Skin of body (tissue), 3 donors: ENCODE measurements at places on chromosomes 1 and 21.
A peak's percentile ranks its signal among the peaks of the same experiment; 100 is the strongest.

DNA sequence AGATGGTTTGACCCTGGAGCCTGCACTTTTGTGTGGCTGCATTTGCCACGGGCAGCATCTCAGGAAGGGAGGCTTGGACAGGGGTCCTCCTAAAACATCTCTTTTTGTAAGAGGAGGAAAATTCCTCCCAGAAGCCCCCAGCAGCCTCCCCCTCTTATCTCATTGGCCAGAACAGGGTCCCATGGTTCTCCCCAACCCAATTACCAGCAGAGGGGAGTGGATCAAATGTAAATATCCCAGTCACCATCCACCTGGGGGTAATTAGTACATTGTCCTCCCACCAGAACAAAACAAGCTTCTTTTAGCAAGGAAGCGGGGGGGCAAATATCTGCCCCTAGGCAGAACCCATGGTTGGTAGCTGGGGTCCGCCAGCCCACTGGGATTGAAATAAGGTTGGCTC is 44.7 kb upstream of the TENT5B start:
- no peak for DNase-seq

DNA sequence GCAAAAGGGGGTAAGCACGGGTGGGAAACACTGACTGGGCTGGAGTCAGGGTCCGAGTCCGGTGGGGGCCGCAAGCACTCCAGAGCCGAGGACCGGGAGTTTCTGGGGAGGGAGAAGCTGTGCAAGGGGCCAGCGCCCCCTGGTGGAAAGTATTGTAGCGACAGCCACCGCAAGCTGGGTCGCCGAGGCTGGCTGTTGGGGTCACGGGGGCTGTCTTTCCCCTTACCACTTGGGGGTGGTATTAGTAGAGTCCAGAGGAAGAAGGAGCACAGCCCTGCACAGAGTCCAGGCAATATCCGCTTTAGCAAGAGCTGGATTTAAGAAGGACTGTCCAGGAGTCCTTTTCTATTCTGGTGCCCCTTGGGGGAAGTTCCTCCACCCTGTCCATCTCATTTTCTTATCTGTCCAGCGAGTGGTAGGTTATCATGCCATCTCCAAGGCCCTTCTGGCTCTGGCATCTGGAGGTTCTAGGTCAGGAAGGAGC is 17.9 kb upstream of the ETV3 start:
- no peak for DNase-seq

- no peak for DNase-seq
Measured at GRCh38 chr1:93665015-93665414, 16.6 kb downstream of the BCAR3 start.

GRCh38 chr1:100622037-100622436 is 84.1 kb downstream of the GPR88 start:
- peak; percentile 24 for DNase-seq

DNA sequence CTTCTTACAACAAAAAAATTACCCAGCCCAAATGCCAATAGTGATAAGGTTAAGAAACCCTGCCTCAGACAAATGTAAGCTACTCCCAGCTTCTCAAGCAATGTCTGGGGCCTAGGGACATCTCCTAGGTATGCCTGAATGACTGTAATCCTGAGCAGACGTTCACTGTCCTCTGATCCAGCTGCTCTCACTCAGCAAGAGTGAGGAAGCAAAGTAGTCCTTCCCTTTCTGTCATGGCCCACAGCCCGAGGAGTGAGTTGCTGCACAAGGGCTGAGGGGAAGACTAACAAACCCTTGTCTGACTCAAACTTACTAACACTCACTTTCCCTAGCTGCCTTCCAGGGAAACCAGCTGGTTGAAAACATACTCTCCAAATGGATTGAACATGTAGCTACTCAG is 124.9 kb upstream of the TNFSF4 start:
- no peak for DNase-seq

DNA sequence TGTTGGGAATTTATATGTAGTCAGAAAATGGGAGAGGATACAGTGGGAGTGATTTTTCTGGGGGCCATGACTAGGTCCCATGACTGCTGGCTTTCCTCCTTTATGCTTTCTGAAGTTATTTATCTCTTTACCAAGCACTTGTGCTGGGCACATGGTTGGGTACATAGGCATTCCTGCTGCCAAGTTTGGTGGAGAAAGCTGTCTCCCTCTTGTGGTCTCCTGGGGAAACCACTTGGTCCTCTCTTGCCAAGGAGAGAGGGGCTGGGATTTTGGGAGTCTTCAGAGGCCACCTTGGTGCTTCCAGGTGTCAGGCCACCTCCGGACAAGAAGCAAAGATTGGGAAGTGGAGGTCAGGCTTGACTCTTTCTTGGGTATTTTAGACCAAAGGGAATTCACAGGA is 120.2 kb upstream of the KCNE2 start:
- no peak for DNase-seq

DNA sequence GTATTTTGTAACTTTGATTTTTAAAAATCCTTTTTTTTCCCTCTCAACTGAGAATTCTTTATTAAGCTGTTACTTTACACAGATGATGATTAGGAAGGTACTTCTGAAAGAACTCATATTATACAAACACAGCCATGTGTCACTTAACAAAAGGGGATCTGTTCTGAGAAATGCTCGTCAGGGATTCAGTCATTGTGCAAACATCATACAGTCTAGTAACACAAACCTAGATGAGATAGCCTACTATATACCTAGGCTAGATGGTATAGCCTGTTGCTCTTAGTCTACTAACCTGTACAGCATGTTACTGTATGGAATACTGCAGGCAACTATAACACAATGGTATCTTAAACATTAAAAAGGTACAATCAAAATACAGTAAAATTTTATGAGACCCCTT is 24.9 kb downstream of the AHCTF1 start:
- DNase-seq, result no peak

- DNase-seq, result no peak
Measured at GRCh38 chr1:8595332-8595731, 222.1 kb downstream of the RERE start.

DNA sequence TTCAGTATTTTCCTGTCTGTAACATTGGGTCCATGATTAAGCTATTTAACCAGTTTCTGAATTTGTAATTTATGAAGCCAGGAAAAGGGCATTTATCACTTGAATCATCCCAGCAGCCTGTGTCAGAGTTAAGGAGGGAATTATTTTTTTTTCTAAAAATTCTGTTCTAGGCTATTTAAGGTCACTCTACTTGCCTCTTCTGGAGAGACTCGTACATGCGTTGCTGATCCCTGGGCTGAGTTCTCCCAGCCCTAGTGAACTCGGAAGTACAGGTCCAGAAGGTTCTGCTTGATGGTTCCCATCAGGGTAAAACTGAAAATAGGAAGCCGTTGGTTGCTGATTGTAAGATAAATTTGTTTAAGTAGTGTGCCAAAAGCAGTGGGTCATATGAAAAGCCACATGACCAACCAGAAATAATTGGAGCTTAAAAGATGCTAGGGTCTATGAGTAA is 90.7 kb downstream of the GPR88 start:
- no peak for DNase-seq

- no peak for DNase-seq
Measured at GRCh38 chr1:109821831-109822745, 58.4 kb upstream of the EPS8L3 start.

DNA sequence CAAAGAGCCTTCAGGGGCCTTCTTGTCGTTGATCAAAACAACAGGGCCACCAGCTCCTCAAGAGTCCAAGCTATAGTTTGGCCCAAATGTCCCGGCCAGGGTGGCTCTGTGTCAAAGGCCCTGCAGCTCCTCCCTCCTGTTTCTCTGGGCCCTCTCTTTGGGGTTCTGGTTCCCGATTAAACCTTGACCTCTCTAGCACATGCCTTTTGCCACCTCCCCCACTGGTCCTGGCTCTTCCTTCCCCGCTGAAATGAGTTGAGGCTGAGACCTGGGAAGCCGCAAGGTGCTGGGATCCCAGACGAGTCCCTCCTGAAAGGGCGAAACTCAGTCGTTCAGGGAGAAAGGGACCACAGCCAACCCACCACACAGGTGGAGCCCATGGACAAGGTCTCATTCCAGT is 56.9 kb downstream of the CASZ1 start:
- DNase-seq, result no peak

- no peak for DNase-seq
Measured at GRCh38 chr1:226717256-226717909, 21.7 kb downstream of the ITPKB start.

DNA sequence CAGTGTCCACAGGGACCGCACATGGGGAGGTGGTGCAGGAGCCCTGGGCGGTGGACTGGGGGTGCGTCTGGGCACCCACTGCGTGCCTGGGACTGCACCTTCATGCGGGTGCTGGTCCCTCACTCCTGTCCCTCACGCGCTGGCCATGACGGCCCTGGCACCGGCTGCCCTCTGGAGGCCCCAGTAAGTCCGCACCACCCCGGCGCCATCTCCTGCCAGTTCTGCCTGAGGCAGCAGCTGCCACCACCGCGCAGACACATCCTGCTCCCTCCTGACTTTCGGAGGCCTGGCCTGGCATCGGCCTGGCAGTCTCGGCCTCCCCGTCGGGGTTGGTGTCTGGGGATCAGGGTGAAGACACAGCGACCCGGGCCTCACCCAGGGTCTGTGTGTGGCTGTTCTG is 64.8 kb downstream of the MORN1 start:
- DNase-seq, result no peak

- no peak for DNase-seq
Measured at GRCh38 chr1:155038602-155039307, 5.1 kb downstream of the DCST1 start.
